ENCODE measurements at places on chromosomes 1 and 21.

GRCh38 chr1:3024019-3024418 lies 2.8 kb downstream of the ACTRT2 start:
- no peak for DNase-seq

GRCh38 chr1:218207194-218207593 lies 77.9 kb upstream of the RRP15 start:
- DNase-seq: no peak

- peak; percentile 62 for DNase-seq
These were observed 681 bp upstream of the UBXN10 start for GRCh38 chr1:20184997-20185833.

GRCh38 chr1:213622365-213623063 lies 365.3 kb upstream of the PROX1 start:
- DNase-seq: no peak

- DNase-seq: no peak
These were observed 22.6 kb downstream of the TUFT1 start for GRCh38 chr1:151562661-151563060.

DNA sequence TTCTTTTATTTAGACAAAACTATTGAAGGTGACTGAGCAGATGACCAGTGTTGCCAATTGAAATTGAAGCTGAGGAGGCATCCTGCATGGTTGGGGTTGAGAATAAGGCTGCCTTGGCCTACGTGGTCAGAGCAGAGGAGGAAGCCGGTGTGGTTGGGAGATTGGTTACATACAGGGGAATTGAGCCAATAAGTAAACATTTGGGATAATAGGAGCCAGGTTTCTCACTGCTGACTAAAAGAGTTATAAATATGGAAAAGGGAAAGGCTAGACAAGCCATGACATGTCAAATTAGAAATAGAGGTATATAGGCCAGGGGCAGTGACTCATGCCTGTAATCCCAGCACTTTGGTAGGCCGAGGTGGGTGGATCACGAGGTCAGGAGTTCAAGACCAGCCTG lies 15.8 kb downstream of the SNX7 start:
- DNase-seq: no peak

DNA sequence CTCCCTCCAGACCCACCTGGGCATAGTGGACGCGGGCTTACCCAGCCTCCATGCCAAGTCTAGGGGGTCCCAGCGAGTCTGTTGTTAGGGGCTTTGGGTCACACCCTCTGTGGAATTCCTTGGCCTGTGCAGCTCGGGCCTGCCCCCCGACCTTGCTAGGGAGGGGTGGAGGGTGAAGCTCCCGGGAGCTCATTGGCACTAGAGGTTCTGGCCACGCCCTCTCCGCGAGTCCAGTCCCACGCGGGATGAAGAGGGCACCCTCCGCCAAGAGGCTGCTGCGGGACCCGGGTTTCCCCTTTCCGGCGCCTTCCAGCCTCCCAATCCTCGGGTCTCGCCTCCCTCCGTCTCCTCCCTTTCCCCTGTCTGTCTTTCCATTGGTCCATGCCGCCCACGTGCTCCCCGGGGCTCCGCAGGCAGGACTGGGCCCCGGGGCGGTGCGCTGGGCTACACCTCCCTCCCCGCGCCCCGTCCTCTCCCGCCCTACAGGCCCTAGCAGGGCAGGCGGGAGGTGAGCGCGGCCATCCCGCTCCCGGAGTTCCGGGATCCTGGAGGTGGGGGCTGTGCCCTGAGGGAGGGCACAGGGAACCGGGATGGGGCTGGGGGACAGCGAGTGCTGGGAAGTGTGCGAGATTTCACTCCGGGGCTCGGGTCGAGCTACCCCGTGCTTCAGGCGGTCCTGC lies 3.5 kb downstream of the RUSC1 start:
- peak; percentile 88 for DNase-seq

DNA sequence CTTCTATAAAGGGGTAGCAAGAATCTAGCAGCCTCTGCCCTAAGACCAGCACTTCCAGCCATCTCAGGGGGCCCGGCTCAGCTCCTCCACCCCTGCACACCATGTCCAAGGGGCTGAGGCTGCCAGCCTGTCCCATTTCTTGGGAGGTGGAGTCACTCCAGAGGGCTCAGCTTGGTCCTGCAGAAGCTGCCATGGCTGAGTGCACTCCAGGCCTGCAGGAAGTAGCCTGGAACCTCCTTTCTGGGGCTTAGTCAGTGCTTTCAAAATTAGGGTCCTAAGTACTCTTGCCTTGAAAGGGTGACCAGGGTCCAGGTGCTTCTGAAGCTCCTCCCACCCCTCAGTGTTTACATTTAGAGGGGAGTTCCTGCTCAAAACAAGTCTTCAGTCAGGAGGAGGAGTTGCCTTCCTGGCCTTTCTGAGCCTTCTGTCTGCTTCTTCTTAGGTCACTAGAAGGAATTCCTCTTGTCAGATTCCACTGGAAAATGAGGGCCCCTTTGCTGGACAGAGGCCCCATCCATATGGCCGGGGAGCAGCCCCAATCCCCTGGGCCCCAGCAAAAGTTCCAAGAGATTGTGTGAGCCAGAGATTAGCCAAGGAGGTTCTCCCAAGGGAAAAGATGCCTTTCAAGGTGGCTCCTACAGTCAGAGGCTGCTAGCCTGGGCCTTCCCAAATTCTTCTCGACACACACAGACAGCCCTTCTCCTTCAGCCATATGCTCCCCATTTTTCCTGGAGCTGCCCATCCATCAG lies 128.1 kb upstream of the VAMP3 start:
- no peak for DNase-seq

- DNase-seq: no peak
These were observed 2.7 kb upstream of the SLC30A10 start for GRCh38 chr1:219931033-219931432.

GRCh38 chr21:25891596-25891995 lies 156.8 kb downstream of the GABPA start:
- no peak for DNase-seq

DNA sequence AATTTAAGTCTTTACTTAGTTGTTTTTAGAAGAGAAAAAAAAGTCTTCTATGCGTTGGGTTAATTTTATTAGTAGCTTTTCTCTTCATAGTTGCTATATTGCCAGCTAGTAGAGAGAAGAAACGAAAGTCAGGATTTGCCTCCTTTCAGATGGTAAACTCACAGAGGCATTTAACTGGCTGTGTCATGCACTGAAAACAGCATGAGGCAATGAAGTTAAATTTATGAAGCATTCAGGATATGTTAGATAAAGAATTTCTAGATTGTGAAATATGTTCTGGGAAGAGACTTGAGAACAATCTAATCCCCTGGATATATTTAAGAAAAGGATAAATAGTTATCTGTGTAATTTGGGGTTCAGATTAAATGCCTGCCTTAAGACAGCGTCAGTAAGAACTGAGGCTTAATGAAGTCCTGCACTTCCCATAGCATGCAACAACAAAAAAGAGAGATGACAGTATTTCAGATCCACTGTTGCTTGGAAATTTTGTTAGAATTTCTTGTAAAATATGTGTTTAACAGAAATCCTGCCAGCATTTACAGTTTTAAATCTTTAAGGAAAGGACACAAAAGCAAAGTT lies 1.7 kb downstream of the ANGPTL1 start:
- DNase-seq: no peak

DNA sequence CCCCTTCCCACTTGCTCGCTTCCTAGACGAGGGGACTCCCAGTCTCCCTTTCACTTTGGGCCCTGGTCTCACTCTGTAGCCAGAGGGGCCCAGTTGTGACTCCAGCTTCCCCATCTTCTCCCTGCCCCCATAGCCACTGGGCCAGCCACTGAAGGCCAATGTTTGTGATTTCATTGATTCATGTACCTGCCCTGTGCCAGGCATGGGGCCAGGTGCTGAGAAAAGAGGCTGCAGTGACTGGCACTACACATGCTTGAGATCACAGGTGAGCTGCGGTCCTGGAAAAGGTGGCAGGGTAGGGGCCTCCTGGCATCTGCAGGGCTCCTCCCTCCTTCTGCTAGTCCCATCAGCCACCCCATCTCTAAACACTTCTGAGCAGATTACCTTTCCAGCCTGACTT lies 345.3 kb upstream of the VAMP3 start:
- DNase-seq: no peak

DNA sequence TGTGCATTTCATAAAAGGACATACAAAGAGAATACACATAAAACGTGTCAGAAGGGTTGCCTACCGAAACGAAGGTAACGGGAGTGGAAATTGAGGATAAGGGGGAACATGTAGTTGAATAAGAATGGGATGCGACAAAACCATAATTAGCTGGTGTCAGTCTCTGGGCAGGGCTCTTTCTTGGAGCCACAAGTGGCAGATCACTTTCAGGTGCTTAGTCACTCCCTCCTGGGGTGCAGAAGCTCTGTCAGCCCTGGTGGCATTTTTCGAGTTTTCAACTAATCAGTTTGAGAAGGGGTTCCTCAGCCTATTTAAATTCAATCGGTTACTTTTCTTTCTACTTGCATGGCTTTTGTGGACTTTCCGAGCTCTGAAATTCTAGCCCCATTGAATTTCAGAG lies 133.9 kb upstream of the IGSF21 start:
- no peak for DNase-seq

GRCh38 chr1:185864889-185865517 lies 130.8 kb downstream of the HMCN1 start:
- no peak for DNase-seq

DNA sequence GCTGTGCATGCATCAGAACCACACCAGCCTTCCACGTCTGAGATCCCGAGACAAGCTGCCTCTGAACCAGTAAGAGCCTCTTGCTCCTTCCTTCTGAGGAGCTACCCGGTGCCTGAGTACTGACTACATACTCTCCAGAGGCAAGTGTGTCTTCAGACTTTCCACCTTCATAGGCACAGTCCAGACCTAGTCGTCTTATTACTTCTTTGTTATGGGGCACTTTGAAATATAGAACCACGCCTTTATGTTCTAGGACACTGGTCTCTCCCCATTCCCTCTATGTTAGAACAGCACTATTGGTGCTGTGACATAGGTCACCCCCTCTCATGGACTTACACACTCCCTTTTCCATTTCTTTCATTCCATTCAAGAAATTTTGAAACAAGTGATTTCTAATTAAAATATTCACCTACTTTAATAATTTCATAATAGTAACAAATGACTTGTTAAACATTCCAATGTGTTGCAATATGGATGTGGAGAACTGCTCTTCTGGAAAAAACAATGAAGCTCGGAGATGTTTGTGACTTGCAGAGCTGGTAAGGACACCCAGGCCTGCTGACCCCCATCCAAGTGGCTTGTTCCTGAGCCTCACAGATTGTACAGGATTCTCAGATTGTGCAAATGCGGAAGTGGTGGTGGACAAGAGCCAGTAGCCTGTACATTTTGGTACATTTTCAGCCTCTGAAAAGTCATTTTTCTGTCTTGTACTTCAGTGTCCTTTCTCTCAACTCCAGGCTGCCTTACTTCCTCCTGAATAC lies 76.1 kb upstream of the SIPA1L2 start:
- no peak for DNase-seq

DNA sequence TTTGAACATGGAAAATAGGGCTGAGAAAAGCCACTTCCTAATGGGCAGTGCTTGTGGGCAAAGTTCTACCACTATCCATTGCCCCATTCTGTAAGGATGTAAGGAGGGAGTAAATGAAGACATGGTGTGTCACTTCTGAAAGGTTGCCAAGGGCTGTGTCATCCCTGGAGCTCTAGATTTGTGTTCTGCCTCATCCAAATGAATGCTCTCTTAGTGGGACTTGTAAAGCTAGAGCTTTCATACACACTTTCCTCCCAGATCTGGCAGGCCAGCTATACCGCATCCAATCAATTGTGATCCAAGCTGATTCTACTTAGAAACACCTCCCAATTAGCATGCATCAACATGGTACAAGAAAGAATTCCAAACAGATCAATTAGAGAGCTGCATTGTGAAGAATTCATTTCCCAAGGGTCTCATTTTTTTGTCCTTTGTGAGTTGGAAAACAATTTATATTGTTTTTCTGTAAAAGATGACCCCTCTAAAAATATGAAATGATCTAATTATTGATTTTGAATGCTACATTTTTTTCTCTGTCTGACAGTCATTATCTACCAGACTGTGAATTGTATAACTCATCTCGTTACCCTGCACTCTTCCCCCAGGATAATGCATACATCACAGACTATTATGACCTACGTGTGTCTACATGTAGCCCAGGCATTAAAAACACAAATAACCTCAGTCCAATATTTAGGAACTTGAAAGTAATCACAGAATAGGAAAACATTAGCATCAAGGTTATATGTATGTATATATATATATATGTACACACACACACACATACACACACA lies 117.1 kb upstream of the DUSP10 start:
- DNase-seq: no peak

- no peak for DNase-seq
These were observed 50.1 kb downstream of the MRPL39 start for GRCh38 chr21:25557180-25557579.

DNA sequence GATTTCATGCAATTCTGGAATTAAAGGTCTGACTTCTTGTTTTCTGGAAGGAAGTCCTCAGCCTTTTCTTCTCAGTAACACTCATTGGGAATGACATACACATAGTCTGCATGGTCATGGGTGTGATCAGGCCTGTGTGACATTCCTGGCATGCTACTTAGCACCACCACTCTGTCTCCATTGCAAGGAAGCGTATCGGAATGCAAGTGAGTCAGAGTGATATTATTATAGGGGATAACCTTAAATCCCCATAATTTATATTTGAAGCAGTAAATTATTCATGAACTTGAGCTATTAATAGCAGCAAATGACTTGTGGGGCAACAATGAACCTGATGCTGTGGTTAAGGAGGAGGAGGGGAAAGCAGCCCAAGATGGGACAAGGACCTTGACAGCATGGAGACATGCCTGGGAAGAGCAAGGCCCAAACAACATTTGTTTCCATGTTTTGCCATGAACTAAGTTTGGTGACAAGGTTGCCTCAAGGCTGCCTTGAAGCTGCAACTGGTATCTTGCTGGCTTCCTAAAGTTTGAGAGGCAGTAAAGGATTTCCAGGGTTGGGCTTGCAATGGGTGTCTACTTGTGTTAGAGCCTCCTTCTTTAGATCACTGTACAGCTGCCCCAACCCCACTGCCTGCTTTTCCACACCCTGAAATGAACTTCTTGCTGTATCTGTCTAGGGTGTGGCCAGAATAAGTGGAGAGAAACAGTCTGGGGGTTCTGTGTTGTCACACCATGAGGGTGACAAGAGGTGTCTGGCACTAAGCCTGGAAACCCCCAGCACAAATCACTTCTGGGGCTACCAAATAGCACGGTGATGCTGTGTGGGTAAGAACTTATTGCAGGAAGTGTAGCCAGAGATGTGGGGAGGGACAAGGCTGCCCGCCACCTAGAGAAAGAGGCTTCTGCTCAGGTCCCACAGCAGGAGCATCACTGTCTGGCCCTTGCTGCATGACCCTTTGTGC lies 4.6 kb downstream of the MAB21L3 start:
- DNase-seq: no peak

GRCh38 chr1:183281553-183282091 lies 95.6 kb downstream of the LAMC2 start:
- DNase-seq: peak; percentile 62

GRCh38 chr1:78081980-78082860 lies 36.5 kb downstream of the GIPC2 start:
- DNase-seq: no peak

DNA sequence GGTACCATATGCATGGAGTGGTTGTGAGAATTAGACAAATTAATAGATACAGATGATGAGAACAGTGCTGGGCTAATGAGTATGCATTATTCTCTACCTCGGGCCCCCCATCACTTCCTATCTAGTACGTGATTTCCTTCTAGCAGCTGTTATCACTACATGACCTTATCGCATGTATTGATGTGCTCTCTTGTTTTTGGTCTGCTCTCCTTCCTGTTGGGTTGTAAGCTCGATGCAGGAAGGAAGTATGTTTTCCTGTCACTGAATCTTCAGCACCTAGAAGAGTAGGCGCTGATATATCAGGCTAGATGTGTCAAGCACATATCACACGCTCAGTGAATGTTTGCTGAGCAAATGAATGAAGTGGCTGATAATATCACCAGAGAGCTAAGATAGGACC lies 43.9 kb upstream of the IFNAR2 start:
- DNase-seq: peak; percentile 17

Measured in CD4-positive, alpha-beta T cell treated with Interferon gamma for 1 hour (primary cell).